Activated CD4-positive, CD25-positive, alpha-beta regulatory T cell (primary cell): ENCODE measurements at places on chromosomes 11 and 22.

GRCh38 chr22:32722441-32722840 lies 79.1 kb upstream of the TIMP3 start:
- DNase-seq, result no peak

DNA sequence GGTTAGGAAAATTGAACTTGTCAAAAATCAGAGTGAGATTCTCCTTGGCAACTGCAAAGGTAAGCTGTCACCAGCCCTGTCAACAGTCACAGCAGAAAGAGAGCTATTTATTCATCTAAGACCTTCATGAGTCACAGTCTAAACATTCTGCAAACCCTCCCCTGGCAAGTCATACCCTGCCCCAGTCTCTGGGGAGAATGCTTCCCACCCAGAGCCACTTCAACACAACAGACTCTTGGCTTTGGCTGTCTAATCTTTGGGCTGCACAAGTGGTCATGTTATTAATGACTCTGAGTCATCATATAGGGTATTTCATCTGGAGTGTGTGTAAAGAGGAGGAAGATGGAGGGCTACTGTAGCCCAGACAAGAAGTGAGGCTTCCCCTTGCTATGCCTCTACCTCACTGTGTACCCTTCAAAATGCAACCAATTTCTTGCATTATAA lies 153.4 kb downstream of the CCDC34 start:
- no peak for DNase-seq

DNA sequence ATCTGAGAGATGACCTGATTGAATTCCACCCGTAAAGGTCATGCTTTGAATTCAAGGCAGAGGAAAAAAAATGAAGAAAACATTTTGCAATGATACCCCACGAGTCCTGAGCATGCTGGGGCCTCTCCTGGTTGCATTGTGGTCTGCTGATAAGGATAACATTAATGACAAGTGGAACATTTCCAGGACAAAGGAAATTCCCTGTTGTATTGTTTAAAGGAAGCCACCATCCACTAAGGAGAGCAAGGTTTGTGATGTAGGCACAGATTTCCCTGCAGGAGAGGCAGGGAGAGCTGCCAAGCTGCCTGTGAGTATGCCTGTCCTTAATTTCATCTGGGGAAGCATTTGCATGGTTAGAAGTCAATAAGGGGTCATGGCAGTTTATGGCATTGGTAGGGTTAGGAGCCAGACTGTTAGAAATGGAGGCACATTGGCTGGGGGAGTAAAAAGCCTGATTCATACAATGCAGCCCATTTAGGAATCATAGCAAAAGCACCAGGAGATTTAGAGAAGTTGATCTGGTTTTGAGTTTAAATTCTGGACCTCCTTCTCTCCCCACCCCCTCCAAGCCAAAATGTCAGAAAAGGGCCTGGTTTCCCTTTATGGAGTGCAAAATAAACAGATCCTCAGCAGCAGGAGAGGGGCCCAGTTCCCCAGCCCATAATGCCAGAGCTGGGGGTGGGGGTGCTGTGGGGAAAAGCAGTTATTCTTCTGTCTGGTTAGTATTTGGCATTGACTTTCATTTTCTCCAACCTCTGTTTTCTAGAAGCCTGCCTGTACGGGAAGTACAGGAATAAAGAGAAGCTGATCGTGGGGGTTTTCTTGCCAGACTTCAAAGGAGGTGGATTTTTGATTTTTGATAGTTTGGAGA lies 22.1 kb downstream of the FLI1 start:
- DNase-seq, result no peak

DNA sequence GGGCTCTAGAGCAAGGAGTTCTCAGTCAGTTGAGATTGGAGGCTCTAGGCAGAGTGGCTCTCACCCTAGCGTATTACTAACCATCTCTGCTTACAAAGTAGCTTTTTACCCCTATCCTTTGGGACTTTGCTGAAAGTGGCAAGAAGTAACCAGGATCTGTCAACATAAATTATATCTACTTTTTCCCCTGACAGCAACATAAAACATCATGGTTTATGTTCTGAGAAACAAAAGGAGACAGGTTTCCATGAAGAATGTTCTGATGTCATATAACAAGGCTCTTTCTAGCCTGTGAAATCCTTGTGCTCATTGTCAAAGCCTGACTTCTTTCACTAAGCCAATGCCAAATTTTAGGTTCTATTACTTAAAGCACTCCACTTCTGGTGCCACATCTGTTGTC lies 7.2 kb upstream of the EIF3M start:
- DNase-seq, result no peak

DNA sequence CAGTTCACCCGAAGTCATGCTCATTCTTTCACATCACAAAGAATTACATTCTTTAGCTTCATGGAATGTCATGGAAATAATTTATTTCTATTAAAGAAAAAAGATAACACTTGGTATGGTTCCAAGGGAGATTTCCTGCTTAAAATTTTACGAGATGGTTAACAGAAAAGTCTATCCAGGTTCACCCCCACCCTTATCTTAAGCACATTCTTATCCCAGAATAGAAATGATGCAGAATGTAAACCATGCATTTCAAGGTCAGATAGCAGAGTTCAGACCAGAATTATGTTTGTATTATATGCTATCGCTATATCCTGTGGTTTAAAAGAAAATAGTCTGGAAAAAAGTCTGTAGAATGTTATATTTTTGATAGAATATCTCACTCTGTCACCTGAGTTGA lies 58.7 kb downstream of the GAS2 start:
- no peak for DNase-seq

DNA sequence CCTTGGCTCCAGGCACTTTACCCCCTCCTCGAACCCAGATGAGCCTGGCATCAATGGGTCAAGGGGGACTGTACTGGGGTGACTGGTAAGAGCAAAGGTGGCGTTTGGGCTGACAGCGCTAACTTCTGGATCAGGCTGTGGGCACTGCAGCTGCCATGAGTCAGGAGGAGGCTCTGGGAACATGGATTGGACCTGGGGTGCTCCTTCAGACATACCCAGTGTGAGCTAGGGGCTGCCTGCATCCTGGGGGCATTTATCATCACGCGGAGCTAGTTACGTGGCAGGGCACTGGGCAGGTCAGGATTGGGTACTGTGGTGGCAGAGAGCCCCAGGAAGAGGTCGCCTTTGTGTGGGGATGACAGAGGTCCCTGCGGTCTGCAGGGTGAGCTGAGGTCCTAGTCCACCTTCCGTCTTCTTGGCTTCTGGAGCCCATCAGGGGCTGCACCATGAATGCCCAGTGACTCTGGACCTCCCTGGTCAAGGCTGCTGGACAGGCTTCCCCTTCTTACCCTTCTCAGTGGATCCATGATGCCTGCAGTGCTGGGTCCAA lies 13.1 kb downstream of the GRIK4 start:
- DNase-seq, result no peak

DNA sequence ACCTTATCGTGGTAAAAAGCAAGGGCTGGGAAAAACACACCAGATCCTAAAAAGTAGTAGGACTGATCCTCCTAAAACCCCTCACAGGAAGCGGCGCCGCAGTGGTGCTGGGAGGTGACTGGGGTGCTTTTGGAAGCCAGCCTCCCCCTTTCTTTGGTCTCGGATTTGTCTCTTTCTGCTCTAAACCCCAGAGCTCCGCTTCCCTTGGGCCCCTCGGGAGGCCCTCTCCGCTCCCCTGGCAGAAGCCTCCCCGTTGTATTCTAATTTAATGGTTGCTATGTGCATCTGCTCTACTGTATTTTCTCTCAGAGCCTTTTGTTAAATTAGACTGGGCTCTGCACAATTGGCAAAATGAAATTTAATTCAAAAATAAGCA lies 587.7 kb downstream of the OPCML start:
- no peak for DNase-seq

GRCh38 chr11:122796128-122796717 lies 42.1 kb upstream of the CRTAM start:
- peak; percentile 60 for DNase-seq

- no peak for DNase-seq
These were observed 7.5 kb upstream of the KRTAP5-7 start for GRCh38 chr11:71519546-71519945.

DNA sequence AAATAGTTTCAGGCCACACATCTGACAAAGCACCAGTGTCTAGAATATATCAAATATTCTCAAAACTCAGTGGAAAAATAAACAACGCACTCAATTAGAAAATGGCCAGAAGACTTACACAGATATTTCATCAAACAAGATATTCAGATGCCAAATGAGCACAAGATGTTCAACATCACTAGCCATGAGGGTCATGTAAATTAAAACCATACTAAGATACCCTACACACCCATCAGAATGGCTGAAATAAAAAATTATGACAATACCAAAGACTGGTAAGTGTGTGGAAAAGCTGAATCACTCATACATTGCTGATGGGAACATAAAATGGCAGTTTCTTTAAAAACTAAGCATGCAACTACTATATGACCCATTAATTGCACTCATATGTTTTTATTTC lies 21.7 kb downstream of the BTG4 start:
- no peak for DNase-seq

- DNase-seq, result no peak
These were observed 412 bp upstream of the RPS3 start for GRCh38 chr11:75398906-75399305.

DNA sequence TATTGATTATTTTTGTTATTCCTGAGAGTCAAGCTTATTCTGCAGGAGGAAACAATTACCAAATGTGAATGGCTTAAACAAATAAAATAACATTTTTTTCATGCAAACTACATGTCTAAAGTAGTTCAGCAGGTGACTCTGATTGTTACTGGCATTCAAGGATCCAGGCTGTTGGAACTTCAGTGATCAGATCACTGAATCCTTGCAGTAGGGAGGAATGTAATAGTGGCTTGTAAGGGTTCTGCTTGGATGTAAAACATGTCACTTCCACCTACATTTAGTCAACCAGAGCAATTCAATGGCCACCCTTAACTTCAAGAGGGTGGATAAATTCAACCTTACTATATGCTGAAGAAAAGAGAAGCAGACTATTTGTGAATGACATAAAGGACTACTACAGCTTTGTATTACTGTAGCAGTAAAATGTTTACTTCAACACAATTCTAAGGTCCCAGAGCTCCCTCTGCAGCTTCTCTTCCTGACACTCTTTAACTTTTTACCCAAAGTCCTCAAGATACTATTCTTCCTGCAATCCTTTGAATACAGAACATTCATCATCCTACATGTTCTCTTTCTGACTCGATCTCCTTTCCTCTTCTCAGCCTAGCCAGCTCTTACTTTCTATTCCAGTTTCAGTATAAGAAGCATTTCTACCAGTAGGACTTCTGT lies 284.0 kb downstream of the LRRC4C start:
- DNase-seq, result no peak

DNA sequence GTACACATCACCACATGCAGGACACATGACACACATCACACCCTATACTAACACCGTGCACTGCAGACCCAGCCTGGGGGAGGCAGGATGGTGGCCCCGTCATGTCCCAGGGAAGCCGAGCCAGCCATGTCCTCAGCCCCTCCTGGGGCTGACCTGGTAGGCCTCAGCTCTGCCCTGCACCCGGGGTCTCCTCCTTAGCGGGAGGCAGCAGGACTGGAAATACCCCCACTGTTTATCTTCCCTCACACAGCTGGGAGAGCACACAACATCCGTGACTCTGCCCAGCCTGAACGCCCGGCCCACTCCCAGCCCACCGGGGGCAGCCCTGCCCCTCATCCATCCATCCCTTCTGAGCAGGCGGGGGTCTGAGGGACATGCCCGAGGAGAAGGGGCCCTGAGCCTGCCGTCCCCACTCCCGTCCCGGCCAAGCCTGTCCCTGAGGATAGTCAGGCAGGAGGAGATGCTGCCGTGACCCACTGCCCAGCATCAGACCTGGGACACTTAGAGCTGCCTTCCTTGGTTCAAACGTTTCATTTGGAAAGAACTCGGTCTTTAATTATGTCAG lies 945.0 kb downstream of the BRD1 start:
- DNase-seq, result no peak

- no peak for DNase-seq
These were observed 25.2 kb downstream of the CAPN1 start for GRCh38 chr11:65206901-65207300.

DNA sequence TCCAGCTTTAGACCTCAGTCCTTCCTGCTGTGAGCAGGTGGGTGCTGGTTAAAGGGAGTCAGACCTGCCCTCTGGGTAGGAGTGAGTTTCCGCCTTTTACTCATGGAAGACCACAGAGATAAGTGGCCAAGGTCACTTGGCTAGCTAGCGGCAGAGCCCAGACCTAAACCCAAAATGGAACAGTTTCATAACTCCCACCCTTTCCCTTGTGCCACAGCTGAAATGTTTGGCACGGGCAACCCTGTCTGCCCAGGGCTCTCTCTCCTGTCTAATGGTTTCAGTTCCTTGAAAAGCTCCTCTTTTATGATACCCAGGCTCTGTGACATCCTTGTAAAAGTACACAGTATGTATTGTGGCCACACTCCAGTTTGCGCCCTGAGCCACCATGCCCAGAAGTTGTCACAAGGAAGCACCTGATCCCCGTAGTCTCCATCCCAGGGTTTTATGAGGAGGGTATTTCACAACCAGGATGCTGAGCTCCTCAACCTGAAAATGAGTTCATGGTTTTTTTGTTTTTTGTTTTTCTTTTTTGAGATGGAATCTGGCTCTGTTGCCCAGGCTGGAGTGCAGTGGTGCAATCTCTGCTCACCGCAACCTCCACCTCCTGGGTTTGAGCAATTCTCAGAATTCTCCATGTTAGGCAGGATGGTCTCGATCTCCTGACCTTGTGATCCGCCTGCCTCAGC lies 5.1 kb downstream of the MB start:
- no peak for DNase-seq

DNA sequence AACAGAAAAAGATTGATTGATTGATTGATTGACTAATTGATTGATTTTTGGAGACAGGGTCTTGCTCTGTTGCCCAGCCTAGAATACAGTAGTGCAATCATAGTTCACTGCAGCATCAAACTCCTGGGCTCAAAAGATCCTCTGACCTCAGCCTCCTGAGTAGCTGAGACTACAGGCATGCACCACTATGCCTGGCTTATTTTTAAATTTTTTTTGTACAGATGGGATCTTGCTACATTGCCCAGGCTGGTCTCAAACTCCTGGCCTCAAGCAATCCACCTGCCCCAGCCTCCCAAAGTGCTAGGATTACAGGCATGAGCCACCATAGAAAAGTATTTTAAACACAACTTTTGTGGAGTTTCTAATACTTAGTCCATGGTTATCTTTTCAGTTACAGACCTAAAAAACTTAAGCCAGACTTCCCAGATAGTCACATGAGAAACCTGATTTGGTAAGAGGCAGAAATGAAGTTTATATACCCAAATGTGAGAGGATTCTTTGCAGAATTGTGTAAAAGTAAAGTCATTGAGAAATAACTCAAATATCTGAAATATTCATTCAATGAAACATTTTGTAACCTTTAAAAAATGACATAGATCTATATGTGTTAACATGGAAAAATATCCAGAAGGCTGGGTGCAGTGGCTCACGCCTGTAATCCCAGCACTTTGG lies 186.5 kb downstream of the SWAP70 start:
- no peak for DNase-seq

- no peak for DNase-seq
These were observed 3.7 kb downstream of the YWHAH start for GRCh38 chr22:31948002-31948401.

DNA sequence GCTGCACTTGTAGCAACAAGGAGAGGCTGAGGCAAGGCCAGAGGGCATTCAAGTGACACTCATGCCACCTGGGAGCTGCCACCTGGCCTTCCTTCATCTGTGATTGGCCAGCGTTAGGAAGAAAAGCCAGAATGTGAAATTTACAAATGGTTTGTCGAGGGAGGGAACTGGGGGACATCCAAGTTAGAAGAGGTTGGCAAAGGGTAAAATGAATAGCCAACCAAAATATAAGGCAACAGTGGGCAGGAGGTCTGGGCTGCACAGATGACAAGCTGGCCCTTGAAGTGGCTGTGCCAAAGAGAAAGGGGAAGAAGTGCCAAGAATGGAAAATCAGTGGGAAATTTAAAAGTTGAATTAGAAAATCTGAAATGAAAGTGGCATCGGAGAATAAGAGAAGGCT lies 221.4 kb downstream of the C11orf91 start:
- no peak for DNase-seq
